ENCODE measurements at places on chromosomes 6 and 20.

DNA sequence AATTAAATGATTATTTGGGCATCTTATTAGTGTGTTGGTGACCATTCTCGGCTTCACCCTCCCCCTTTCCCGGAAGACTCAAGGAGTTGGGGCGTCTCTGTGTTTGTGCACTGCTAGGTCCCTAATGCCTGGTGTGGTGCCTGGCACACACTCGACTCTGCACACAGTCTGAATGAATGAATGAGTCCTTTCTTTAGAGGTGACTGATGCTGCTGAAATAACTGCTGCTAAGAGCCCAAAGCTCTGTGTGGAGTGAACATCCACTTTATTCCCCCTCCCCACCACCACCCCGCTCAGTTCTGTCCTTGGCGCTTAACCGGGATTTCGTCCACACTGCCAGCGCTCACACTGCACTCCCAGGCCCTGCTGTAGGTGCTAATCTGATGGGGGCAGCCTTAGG lies 1.2 kb upstream of the PHACTR3 start:
- DNase-seq: no peak

DNA sequence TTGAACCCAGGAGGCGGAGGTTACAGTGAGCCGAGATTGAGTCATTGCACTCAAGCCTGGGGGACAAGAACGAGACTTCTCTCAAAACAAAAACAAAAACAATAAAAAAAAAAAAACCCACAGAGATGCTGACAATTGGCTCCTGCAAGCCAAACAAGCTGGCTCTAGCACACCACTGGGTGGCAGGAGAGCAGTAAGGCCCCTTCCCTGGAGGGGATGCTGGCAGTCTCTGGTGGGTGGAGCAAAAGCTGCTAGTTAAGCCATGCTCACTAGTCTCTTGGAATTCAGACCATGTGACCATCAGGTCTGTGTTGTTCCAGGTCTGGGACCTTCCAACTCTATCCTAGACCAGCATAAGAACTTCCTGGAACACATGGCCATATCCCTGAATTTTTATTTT lies 18.9 kb upstream of the DSN1 start:
- no peak for DNase-seq

GRCh38 chr20:1818247-1818840 lies 76.9 kb upstream of the SIRPA start:
- no peak for DNase-seq

GRCh38 chr6:12947967-12948366 lies 231.4 kb downstream of the PHACTR1 start:
- DNase-seq: no peak

DNA sequence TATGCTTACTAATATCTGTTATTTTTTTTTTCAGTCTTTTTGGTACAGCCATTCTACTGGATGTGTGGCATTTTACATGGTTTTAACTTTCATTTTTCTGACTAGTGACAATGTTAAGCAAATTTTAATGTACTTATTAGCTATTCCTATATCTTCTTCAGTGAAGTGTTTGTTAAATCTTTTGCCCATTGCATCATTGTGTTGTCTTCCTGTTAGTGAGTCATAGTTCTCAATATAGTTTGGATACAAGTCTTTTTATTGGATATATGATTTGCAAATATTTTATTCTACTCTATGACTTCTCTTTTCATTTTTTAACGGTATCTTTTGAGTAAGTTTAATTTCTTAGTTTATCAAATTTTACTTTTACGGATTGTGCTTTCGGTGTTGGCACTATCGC lies 519.4 kb downstream of the CDKAL1 start:
- no peak for DNase-seq

All from naive thymus-derived CD8-positive, alpha-beta T cell (primary cell).